Cerebellum (tissue), 4 donors: ENCODE measurements at places on chromosomes 3 and 15. TPM values are rescaled to one million over a fixed set of nuclear protein-coding genes. Genes with fewer than 3 reads are reported as not detected.

The OR5H2 gene
- total RNA-seq = not detected

The PIK3CA gene
- 46.6 TPM for total RNA-seq

- no peak for DNase-seq
Observed at GRCh38 chr3:115836944-115837343, 213.6 kb downstream of the GAP43 start.

GRCh38 chr3:134743006-134743405 is 52.1 kb upstream of the EPHB1 start:
- DNase-seq = no peak
